Smooth muscle cell of bladder (primary cell): ENCODE measurements at places on chromosomes 6 and 20. TPM values are rescaled to one million over a fixed set of nuclear protein-coding genes. Genes with fewer than 3 reads are reported as not detected.

Gene KIAA0408
- total RNA-seq, result 0.37 and 0.71 TPM in 2 replicates

Gene MCM9
- 7.7 and 7.8 TPM in 2 replicates for total RNA-seq

Gene CALHM4
- total RNA-seq, result not detected in 2 replicates

Gene OOEP
- not detected in 2 replicates for total RNA-seq

Gene KCNK15
- total RNA-seq, result 0.28 and 0.83 TPM in 2 replicates

Gene SLC22A16
- not detected in 2 replicates for total RNA-seq

Gene CLPSL1
- not detected in 2 replicates for total RNA-seq

Gene WFDC10B
- total RNA-seq, result 0.14 TPM in 1 of 2 replicates, not detected in the other

Gene KIAA1755
- 0.43 and 1.9 TPM in 2 replicates for total RNA-seq

Gene IRAK1BP1
- total RNA-seq, result 2.5 and 3.7 TPM in 2 replicates

Gene TNF
- total RNA-seq, result not detected in 2 replicates

Gene PPP1R3G
- total RNA-seq, result 1.4 and 2.8 TPM in 2 replicates

Gene ESR1
- 0.71 and 0.92 TPM in 2 replicates for total RNA-seq

Gene TRDN
- total RNA-seq, result not detected in 2 replicates

Gene TUBB2A
- 43.4 and 59.2 TPM in 2 replicates for total RNA-seq

Gene RNF39
- under 0.01 TPM in 1 of 2 replicates, not detected in the other for total RNA-seq

Gene GPR6
- total RNA-seq, result not detected in 2 replicates

Gene MAS1
- total RNA-seq, result under 0.01 and 0.09 TPM in 2 replicates

Gene FRK
- total RNA-seq, result 1.9 and 3.1 TPM in 2 replicates

Gene KLC4
- total RNA-seq, result 15.5 and 18.7 TPM in 2 replicates

Gene BHLHE23
- not detected in 2 replicates for total RNA-seq

Gene TCF15
- 0.09 TPM in 1 of 2 replicates, not detected in the other for total RNA-seq
